Cortex of kidney (tissue), 1 donor: ENCODE measurements at places on chromosomes 1 and 21.

DNA sequence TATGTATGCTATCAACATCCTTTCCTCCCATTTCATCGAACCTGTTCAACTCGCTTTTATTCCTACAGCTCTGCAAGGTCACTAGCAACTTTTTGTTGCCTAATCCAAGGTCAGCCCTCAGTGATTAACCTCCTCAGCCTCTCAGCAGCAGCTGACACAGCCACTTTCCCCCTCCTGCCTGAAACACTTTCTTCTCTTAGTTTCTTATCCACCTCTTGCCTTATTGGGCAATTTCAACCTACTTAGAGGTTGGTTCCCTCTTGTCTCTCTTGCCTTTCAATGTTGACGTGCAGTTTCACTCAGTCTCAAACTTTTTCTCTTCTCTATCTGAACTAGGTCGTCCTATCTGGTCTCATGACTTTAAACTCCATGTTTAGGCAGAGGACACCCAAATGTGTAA, 156.3 kb downstream of the C1orf94 start:
- no peak for DNase-seq

GRCh38 chr1:44354268-44354839, 703 bp downstream of the ERI3 start:
- no peak for DNase-seq

DNA sequence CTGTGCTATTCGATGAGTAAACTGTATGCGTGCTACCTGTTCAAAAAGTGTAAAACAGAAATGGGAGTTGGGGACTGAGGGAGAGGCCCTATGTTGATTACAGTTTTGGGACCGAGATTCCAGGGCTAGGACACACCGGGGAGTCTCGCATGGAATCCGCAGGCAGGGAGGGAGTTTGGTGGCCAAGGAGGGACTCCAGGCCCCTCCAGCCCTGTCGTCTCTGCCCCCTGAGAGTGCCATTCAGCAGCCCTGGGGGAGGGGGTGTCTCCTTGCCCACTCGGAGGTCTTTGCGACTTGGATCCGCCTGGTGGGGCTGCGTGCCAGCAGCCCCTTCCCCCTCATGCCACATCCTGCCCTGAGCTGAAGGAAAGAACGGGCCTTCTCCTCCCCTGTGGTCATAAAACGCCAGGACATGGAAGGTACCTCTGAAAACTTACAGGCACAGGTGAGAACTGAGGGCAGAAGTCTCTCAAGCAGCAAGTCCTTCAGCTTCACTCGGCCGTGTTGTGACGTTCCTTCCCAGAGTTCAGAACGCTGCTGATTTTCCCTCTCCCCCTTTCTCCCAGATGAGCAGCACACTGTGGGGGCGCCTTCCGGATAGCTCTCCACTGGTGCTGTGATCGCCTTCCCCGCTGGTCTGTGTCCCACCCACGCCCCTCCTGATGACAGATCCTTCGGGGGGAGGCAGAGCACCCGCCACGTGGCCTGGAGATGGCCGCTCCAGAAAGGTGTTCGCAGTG, 141.4 kb downstream of the PEX14 start:
- DNase-seq = no peak

- DNase-seq = no peak
Observed at GRCh38 chr1:161198194-161198896, 509 bp downstream of the ADAMTS4 start.

GRCh38 chr1:93702828-93703183, 21.2 kb upstream of the BCAR3 start:
- no peak for DNase-seq

DNA sequence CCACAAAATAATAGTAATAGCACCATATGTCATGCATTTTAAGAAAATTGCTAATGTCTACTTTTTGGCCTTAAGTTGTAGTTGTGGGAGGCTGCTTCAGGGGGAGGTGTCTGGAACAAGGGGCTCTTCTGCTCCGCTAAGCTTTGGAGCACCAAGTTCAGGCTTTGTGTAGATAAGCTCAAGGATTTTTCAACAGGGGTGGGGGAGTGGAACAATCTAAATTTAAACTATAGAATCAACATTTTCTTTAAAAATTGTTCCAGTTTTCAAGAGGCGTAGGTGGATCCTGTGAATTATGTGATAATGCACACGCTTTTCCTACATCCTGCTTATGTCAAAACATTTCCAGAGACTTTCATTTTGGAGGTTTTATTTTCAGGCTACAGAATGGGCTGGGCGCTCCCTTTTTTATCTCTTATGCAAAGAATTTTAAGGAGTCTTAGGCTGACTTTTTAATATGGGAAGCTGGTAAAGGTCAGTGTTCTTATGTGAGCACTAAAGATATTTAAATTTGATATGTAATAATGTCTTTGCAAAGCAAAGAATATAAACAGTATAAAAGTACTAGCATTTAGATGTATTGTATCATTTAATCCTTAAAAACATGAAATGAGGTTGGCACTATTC, 9.9 kb downstream of the ATP1A1 start:
- DNase-seq = no peak

DNA sequence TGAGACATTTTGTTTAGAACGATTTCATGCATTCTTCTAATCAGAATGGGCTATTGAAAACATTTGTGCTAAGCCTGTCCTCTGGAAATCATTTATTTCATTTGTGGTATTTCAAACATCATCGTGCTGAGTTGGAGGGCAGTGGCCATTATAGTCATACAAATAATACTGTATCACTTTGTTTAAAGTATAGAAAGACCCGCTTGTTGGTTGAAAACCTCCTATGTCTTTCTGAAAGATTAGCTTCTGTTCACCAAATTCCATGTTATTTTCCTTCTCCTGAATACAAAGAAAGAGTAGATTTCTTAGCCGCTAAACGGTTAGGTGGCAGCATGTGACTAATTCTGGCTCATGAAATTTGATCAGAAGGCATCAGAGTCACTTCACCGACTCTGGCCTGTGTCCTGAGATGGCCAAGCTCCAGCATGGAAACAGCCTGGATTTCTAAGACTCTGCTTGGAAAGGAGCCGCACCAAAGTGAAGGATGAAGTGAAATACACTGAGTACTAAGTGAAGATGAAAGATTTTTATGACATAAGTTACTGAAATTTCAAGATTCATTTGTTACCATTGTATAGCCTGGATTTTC, 355.1 kb downstream of the USP25 start:
- DNase-seq = no peak

GRCh38 chr1:2962541-2962940, 58.7 kb upstream of the ACTRT2 start:
- no peak for DNase-seq

DNA sequence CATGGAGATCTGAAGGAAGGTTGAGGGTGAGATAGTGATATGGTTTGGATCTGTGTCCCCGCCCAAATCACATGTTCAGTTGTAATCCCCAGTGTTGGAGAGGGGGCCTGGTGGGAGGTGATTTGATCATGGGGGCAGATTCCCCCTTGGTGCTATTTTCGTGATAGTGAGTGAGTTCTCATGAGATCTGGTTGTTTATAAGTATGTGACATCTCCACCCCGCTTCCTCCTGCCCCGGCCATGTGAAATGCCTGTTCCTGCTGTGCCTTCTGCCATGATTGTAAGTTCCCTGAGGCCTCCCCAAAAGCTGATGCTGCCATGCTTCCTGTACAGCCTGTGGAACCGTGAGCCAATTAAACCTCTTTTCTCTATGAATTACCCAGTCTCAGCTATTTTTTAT, 451.9 kb upstream of the VAMP3 start:
- DNase-seq = no peak

DNA sequence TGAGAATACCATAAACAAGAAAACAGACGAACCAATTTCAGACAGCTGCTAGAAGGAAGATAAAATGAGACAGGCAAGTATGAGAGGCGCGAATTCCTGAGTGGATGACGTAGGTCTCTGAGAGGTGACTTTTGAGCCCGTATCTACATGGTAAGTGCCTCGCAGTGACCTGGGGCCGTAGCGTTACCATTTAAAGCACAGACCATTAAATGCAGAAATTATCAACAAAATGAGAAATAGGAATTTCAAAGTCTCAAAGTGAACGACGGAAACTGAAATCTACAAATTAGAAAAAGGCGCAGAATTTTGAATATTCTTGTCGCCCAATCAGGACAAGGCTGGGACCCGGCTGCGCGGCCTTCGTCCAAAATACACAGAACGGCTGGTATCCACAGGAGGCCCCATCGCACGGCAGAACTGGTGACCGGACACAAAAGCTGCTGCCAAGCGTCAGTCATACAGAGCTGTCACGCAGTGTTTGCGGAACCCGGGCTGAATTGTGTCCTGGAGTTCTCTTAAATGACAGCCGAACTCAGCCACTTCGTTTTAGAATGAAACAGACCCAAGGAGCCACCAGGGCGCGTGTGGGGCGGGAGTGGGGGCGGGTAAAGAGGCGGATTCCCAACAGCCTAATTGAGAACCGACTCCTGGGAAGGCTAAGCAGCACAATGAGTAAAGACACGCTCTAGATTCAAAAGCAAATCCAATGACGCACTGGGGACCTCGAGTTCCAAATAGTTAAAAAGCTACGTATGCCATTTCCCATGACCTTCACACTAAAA, 13.8 kb upstream of the BOLA1 start:
- no peak for DNase-seq

GRCh38 chr1:246588159-246588721, 22.0 kb downstream of the CNST start:
- no peak for DNase-seq

- DNase-seq = no peak
Observed at GRCh38 chr1:58809325-58810010, 25.6 kb upstream of the JUN start.

- no peak for DNase-seq
Observed at GRCh38 chr1:172421974-172422604, 1.6 kb downstream of the C1orf105 start.

DNA sequence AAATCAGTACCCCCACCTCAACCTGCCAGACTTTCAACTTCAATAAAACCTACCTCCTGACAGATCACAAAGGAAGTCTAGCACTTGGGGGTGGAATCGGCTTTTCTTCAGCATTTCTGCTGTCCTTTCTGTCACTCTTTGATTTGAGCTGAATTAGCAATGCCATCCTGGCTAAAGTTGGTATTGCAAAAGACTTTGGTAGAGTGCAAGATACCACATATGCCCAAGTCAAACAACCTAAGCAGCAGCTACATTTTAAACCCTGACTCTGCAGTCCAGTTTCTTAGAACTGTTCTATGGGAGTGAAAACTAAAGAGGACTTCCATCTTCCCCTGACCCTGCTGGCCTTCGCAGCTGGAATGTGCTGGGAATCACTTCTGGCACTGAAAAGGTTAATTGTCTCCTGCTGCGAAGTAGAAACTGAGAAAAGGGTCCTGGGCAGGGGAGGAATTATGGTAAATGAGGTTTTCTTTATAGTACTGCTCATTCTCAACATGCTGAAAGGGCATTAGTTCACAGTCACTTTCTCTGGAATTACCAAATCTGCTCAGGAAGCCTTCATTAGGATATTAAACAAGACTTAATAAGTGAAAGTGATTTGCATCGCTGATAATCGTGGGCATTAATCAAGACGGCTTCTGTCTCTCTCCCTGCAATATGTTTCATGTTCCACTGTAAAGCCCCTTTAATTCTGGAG, 126.2 kb upstream of the SMYD2 start:
- no peak for DNase-seq

DNA sequence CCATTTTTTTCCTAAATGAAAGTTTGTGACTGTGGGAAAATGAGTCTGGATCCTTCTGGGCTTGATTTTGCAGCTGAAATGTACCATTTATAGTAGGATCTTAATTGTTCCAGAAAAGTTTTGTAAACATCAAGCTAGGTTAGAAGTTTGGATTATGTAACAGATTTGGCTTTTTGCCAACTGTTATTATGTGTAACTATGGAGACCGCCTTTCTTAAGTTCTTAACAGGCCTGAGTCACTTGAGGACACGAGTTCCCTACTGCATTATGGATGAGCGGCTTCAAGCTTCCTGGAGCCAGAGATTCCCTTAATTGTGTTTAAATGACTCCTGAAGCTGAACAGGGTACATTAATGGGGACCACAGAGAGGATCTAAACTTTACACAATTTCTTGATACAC, 22.2 kb downstream of the SLC25A33 start:
- DNase-seq = no peak

GRCh38 chr1:110198746-110199145, 11.4 kb upstream of the KCNC4 start:
- DNase-seq = no peak

GRCh38 chr1:219467524-219467923, 145.4 kb downstream of the ZC3H11B start:
- no peak for DNase-seq

GRCh38 chr1:40825435-40825788, 36.8 kb downstream of the CITED4 start:
- no peak for DNase-seq

DNA sequence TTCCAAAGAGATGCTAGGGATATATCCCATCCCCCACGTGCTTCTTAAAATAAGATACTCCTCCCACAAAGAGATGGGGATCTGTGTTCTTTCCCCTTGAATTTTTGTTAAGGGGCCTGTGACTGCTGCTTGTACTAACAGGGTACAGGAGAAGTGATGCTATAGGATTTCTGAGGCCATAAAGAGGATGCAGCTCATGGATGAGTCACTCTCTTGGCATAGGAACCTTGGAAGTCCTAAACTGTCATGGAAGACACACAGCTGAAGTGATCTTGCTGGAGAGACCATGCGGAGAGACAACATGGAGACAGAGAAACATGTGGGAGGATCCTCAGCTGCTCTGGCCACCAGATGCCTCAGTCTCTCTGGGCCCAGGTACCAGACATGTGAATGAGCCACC, 157.2 kb downstream of the S1PR1 start:
- no peak for DNase-seq

DNA sequence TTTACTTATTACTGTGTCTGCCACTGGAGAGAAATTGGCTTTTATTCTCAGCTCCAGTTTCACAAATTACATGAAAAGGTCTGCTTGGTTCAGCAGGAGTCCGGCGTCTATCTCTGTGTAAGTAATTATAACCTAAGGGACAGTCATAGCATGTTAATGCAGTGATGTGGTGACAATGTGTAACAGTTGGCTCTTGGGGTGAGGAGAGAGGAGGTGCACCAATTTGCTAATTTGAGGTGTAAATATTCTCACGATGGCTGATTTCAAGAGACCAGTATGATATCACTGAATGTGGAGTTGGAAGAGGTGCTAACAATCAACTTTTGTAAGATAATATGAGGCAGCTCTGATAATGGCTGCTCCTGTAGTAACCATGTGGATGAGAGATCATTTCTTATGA, 86.1 kb downstream of the CTH start:
- no peak for DNase-seq

GRCh38 chr1:240086726-240087125, 5.0 kb upstream of the FMN2 start:
- no peak for DNase-seq

DNA sequence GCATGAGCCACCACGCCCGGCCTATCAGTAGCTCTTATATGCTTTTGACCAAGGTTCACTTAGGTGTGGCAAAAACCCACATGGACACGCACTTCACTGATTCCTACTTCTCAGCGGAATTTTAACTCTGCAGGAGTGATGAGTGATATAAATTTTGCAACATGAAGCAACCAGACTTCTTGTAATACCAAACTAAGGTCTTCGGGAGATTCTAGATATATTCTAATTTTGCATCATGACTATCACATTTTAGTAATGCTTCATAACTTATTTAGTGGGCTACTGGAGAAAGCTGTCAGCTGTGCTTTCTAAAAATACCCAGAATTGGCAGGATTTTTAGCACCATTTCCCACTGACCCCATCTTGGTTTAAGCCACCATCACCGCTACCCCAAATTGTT, 27.8 kb downstream of the RHCE start:
- DNase-seq = no peak

GRCh38 chr1:159980786-159981185, 26.7 kb upstream of the SLAMF9 start:
- DNase-seq = no peak
